NCI-H510A treated with DMSO at 0.1 percent for 48 hours (cell line): ENCODE measurements at places on chromosomes 2 and 18.

DNA sequence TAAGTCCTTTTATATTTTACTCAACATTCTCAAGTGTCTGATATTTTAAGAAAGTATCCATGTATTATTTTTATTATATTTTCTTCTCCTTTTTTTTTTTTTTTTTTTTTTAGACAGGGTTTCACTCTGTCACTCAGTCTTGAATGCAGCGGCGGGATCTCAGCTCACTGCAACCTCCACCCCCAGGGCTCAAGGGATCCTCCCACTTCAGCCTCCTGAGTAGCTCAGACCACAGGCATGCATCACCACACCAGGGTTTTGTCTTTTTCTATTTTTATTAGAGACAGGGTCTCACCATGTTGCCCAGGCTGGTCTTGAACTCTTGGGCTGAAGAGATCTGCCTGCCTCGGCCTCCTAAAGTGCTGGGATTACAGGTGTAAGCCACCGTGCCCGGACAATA, 212.1 kb downstream of the TCF4 start:
- no peak for DNase-seq

GRCh38 chr2:111094691-111095090, 26.0 kb upstream of the BCL2L11 start:
- DNase-seq, result no peak

- no peak for DNase-seq
These were observed 21.9 kb downstream of the CFAP65 start for GRCh38 chr2:219019436-219019835.

GRCh38 chr2:85033388-85033787, 62.4 kb downstream of the KCMF1 start:
- no peak for DNase-seq

DNA sequence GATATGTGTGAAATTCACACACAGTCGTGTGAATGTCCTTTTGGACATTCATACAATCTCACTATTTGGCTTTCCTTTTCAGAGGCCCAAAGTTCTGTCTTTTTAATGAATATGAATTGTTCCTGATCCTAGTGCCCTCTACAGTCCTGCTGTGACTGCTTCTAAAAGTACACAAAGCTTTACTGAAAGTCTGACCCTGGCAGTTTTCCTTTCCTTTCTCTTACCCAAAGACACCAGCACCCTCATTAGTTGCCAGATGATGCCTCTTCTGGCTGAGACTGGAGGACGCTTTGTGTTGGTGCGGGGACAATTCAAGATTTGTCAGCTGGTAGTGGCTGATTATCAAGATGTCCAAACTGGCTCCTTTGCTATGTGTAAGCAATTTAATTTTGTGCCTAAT, 81.8 kb upstream of the CDCA7 start:
- no peak for DNase-seq

- no peak for DNase-seq
These were observed at the start of gene SIGLEC15 for GRCh38 chr18:45825258-45826044. TSS of gene SIGLEC15 (plus strand) at chr18:45825675. CDS start at chr18:45825729, 54 bp downstream.

GRCh38 chr2:219609149-219609750, 11.6 kb downstream of the STK11IP start:
- DNase-seq, result no peak

DNA sequence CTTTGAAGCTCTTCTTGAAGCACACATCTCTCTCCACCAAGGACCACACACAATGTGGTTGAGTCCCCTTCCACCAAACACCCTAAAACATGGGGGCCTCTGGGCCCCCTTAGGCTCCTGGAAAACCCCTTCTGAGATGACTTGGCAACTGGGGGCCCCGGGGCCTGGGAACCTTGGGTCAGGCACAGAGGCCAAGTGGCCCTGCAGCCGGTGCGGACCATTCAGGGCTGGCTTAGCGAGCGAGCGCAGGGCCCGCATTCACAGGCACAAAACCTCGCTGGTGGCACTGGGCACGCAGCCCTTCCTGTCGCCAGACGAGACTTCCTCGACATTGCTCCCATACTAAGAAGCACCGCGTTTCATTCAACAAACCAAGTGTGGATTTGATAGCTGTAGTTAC, 111.2 kb upstream of the ID2 start:
- DNase-seq, result no peak

DNA sequence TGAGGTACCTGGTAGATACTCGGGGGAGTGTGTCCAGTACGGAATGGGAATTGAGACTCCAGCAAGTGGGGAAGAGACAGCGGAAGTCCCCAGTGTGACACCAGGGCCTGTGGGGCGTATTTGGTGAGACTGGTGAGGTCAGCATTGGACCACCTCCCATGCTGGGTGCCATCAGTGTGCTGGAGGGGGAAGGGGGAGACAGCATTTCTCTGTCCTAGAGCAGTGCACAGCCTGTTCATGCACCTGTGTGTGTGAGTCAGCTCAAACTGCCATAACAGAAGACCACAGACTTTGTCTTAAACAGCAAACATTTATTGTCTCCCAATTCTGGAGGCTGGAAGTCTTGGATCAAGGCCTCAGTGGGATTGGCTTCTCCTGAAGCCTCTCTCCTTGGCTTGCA, 301.8 kb downstream of the GBX2 start:
- DNase-seq, result no peak

GRCh38 chr2:100822587-100823248, 2.8 kb downstream of the NPAS2 start:
- DNase-seq, result no peak

- DNase-seq, result no peak
These were observed 107.3 kb upstream of the ZFP36L2 start for GRCh38 chr2:43333656-43334144.

GRCh38 chr2:218885981-218886947, 5.6 kb downstream of the WNT10A start:
- peak; percentile 29 for DNase-seq

DNA sequence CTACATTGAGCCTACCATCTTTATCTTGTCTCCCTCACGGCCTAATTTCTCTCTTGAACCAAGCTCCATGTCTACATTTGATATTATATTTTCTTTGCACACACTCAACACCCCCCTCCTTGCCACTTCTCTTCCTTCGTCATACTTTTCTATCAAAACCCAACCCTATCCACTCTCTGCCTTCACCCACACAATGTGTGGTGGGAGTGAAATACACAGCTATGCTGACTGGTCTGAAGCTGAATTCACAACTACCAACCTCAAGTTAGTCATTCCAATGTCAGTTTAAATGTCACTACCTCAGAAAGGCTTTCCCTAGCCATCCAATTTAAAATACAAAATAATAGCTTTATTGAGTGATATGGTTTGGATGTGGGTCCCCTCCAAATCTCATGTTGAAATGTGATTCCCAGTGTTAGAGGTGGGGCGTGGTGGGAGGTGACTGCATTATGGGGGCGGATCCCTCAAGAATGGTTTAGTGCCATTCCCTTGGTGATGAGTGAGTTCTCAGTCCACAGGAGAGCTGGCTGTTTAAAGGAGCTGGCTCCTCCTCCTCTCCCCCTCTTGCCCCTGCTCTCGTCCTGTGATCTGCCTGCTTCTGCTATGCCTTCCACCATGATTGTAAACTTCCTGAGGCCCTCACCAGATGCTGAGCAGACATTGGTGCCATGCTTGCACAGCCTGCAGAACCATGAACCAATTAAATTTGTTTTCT, 112.1 kb downstream of the DTNB start:
- DNase-seq, result no peak

GRCh38 chr18:59629894-59630293, 67.3 kb downstream of the CCBE1 start:
- no peak for DNase-seq

DNA sequence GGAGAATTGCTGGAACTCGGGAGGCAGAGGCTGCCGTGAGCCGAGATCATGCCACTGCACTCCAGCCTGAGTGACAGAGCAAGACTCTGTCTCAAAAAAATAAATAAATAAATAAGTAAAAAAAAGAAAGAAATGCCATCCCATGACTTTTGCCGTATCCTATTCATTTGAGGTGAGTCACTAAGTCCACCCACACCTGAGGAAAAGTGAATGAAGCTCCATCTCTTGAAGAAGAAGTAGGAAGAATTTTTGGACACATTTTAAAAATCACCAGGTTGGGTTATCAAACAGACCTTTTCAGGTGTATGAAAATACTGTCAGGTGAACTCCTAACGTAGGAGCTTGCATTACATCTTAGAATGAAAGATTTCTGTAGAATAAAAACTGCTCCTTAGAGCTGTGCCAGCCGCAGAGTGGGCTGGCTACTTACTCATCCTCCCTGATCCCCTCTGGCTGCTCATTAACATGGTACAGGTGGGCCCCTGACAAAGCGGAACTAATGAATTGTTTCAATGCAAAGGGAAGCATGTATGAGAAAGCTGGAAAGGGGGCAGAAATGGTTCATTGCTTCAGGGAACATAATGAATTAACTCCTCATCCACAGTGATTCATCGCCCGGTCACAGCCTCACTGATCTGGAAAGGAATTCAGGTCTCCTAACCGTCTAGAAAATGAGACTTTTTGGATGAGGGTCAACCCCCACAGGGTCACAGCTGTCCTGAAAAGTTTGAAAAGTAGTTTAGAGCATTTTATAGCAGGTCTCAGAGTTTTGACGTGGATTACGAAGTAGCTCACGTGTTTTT, 191.4 kb downstream of the SPP2 start:
- DNase-seq, result no peak

DNA sequence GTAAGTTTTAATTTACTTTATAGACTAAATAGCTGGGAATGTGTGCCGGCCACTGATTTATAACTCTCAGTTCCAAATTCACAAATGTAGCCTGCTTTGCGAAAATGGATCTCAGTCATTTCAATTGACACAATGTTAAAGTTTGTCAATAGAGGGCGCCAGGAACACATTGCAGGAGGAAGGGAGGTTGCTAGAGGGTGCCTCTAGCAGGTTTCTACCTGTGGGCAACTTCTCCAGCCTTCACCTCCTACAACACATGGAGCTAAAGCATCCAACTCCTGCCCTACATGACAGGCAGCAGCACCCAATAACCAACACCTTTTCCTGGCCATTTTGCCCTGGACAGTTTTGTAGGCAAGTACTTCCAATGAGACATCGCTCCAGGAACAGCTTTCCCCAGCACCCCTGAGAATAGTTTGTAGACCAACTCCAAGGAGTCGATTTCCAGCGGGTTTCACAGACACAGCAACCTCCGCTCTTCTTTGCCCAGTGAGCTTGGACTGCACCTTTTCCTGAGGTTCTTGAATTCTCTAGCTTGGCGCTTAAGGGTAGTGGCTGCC, 784.8 kb upstream of the CDH2 start:
- DNase-seq, result peak; percentile 93

- no peak for DNase-seq
These were observed 2.3 kb downstream of the ZNF513 start for GRCh38 chr2:27378096-27378808.

DNA sequence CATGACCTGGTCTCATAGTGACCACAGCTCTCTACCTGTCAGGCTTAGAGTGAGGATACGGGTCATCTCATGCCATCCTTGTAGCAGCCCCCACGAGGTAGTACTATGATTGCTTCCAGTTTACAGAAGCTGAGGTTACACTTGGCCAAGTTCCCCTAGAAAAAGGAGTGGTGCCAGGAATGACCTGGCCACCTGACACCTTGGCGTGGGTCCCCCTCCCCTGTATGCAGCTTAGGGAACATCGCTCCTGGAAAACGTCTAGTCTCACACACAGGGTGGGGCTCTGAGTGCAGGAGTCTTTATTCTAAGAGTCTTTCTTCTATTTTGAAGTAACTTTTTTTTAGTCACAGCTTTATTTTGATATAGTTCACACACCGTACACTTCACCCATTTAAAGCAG, 14.8 kb downstream of the NPPC start:
- no peak for DNase-seq

GRCh38 chr18:50826027-50826426, 6.2 kb upstream of the MRO start:
- no peak for DNase-seq

DNA sequence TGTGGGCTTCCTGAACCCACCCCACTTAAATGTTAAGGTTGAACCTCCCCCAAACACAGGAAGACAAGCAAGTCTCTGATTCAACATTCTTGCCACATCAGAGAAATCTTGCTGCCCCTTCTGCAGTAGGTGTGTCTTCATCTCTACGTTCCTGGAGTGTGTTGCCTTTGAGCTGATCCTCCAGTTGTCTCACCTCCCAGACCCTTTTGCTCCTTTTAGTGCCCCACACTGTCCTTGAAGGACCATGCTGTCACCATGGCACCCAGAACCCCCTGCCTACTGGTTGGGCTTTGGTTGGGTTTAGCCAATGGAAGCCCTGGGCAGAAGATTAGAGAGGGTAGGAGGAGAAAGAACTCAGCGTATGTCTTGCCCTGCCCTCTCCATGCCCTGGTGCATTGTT, 10.7 kb downstream of the CAB39 start:
- DNase-seq, result no peak

- peak; percentile 95 for DNase-seq
These were observed 42.4 kb downstream of the LRRFIP1 start for GRCh38 chr2:237669628-237670392.

DNA sequence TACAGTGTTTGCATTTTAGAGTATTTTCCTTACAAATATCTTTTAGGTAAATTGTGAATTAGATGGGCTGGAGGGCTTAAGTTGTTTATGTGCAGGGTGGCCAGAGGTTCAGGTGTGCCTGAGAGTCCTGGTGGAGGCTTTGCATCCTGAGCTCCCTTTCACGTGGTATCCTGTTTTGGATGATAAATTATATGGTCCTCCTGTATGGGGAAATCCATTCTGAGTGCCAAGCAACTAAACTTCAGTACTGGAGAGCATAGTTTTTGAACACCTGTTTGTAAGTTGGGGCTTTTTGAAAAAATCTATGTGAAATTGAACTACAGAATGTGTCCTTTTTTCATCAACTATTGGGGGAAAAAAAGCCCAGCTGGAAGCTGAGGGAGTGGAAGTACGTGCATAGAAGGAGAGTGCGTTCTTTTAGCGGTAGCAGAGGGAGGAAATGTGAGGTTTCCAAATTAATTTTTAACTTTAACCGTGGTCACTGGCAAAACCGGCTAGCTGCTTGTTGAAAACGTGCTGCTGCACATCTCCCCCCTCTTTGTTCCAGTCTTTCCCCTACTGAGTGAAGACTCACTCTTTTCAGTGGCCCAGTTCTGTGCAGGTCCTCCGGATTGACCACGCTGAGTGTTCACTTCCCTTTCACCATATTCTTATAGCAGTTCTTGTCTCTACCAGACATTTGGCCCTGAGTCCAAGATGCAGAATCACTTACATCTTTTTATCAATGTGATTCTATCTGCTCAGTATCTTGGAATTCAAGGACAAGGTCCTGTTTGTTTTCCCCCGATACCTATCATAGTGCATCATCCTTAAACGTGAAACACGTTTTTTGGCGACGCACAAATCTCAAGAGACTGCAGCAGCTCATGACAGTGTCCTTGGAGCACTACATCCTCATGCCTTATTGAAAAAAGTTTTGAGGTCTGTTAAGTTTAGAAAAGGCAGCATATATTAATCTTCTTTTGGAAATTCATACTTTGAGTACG, 15.3 kb downstream of the CNOT11 start:
- no peak for DNase-seq
